Hematopoietic multipotent progenitor cell treated with erythropoietin and hydrocortisone succinate and interleukin-3 and kit ligand, for 17 days (in vitro differentiated cells): ENCODE measurements at places on chromosomes 3 and 15.

- DNase-seq: no peak
These were observed 30.2 kb upstream of the MAGEF1 start for GRCh38 chr3:184741798-184742675.

DNA sequence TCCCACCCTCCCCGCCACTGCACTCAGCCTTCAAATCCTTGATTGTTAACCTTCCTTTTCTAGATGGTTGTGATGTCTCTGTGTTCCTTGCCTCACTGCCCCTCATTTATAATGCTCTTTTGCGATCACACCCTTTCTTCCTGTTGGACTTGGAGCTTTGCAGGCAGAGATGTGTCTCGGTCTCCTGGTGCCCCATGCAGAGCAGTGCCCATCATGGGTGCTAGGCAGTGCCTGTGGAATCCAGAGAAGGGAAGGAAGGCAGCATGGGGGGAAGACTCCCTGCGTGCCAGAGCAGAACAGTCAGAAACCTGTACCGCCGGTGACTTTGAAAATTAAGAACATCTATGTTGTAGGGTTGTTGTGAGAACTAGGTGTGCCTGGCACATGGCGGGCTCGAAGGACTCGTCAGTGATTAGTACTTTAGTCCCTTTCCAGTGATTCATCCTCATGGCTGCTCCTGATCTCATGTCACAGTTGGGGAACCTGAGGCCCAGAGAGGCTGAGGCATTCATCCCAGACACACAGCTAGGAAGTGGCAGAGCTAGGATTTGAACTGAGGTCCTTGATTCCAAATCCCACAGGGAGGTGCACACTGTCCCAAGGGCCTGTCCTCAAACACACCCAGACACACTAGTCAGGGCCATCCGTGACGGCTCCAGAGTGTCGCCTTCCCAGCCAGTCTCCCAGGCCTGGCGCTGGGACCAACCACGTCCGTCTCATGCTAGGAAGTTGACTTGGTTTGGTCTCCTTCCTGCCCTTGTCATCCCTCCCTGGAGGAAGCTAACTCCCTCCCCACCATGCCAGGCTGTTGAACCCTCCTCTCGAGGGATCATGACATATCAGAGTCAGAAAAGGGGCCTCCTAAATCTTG is 58.3 kb downstream of the SMAD6 start:
- no peak for DNase-seq

- no peak for DNase-seq
These were observed 131.9 kb upstream of the STAC start for GRCh38 chr3:36248374-36248773.

- no peak for DNase-seq
These were observed 48.3 kb upstream of the PRR20G start for GRCh38 chr3:127336101-127336500.

DNA sequence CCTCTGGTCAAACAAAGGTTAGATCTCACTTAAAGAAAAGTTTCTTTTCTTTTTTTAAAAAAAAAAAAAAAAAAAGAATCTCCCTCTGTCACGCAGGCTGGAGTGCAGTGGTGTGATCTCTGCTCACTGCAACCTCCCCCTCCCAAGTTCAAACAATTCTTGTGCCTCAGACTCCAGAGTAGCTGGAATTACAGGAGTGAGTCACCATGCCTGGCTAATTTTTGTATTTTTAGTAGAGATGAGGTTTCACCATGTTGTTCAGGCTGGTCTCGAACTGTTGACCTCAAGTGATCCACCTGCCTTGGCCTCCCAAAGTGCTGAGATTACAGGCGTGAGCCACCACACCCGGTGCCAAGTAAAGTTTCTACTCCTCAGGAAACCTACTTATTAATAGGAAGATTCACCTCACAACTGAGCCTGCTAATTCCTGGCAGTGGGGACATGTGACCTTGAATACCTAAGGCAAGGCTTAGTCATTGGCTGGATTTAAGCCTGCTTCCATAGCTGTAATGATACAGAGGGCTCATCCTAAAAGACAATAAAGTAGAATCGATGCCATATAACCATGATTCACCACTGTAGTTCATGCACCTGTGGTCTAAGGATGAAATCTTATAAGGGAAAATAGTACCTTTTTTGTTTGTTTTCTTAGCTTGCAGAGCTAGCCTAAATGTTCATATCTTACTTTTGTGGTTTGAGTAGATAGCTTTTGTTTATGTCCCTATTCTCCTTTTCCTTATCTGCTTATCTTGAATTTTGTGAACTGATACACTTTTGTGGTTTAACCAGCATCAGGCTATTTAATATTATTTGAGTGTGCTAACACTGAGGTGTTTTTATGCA is 24.8 kb upstream of the RBMS3 start:
- no peak for DNase-seq

GRCh38 chr3:195739561-195740111 is 18.9 kb downstream of the MUC20 start:
- DNase-seq: no peak

- DNase-seq: no peak
These were observed 89.4 kb downstream of the FOXB1 start for GRCh38 chr15:60093273-60094067.

GRCh38 chr15:38843051-38843501 is 278.5 kb upstream of the RASGRP1 start:
- no peak for DNase-seq

GRCh38 chr3:163936543-163936942 is 1141.8 kb downstream of the SI start:
- no peak for DNase-seq

- DNase-seq: no peak
These were observed 410.5 kb upstream of the CADM2 start for GRCh38 chr3:84547971-84548970.

DNA sequence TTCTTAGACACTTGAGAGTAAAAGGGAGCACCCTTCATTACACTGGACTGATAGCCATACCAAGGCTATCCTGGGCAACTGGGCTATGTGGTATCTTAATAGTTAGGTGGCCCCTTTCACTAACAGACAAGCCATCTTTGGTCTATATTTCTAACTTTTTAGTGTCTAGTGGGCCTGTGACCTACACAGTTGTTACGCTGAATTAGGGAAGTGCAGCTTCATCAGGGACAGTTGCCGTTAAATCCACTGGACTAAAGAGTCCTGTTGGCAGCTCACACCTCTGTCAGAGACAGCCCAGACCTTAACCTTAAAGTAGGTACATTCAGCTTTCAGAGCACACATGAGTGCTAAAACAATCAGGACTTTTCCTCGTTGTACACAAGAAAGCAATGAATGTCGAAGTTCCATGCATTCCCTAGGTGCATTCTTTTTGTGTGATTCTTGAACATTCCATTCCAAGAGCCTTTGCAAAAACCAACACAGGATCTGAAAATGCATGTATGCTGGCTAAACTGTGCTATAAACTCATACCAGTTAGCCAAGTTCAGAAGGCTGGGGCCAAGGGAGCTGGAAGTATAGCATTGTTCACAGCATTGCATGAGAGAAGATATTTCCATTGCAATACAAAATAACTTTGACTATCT is 230.2 kb upstream of the EIF1B start:
- DNase-seq: no peak
